SJSA1 (cell line): ENCODE measurements at places on chromosomes 12 and 14.

DNA sequence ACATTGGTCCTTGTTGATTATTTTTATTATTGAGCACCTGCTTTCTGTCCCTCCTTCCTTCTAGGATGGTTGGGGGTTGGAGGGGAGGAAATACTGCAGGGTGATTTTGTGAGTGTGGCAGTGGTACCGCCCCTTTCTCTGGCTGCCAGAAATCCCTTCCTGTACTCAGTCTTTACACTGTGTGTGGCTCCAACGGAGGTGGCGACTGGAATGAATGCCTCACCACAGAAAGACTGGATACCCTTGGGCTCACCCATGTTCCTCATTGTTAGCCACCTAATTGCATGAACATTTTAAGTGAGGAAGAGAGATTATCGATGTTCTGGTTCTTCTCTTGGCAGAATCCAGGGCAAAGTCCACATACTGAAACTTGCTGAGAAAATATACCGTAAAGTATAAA, 272.0 kb upstream of the E2F7 start:
- DNase-seq: no peak

DNA sequence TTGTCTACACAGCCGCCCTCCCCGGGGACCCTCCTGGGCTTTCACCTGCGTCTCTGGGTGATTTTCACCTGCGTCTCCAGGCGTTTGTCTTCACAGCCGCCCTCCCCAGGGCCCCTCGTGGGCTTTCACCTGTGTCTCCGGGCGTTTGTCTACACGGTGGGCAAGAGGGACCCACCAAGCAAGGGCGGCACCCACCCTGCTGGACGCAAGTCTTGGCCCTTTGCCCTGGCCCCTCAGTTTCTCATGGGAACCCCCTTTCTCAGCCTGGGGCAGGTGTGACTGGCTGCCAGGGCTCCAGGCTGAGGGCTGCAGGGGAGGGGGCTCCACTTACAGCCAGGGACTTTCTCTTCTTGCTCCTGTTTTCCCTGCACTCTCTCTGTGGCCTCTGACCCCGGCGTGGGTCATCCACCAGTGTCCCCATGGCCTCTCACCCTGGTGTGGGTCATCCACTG, 68.6 kb upstream of the GALNT9 start:
- no peak for DNase-seq

GRCh38 chr12:26278666-26279065, 83.3 kb downstream of the SSPN start:
- DNase-seq: no peak

- DNase-seq: no peak
Measured at GRCh38 chr14:50906326-50907065, 34.6 kb downstream of the ABHD12B start.

DNA sequence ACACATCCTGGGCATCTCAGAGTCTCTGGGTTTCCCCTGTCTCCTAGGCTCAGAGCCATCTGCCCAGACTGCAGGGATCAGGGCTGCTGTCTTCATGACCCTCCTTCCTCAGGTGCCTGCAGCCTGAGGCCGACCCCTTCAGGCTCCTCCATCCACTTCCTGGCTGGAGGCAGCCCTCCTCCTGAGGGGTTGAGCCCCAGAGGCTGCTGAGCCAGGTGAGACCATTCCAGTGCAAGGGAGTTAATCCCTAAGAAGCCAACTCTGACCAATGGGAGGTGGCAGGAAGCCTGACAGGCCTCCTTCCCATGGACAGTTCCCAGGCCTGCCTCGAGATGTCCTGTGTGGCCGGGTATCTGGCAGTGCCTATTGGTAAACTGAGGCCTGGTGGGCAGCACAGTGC, 8.4 kb upstream of the PPP4R4 start:
- DNase-seq: no peak

DNA sequence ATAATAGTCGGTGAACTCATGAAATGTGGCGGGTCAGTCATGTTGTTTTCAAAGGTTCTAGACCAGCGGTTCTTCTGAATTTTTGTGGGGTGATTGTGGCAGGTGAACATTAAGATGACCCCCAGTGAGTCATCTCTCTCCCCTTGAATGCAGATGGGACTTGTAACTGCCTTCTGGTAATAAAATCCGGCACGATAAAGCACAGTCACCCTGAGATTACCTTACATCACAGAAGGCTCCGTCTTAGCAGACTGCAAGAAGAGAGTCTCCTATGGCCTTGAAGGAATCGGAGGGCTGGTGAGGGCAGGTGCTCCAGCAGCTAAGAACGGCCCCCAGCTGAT, 189.6 kb downstream of the FOXN3 start:
- DNase-seq: no peak

DNA sequence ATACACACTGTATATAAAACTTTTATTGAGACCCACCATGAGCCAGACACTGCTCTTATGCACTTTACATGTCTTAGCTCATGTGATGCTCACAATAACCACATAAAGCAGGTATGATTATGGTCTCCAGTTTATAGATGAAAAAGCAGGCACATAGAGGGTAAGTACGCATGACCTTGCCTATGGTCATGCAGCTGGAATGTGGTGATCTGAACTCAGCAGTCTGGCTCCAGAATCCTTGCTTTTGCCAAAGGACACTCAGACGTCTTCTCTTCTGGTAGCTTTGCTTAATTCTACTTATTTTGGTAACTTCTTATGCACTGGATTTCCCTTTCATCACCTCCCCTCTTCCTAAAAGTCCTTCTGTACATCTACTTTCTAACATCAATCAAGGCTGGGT, 103.3 kb upstream of the CRY1 start:
- DNase-seq: no peak

DNA sequence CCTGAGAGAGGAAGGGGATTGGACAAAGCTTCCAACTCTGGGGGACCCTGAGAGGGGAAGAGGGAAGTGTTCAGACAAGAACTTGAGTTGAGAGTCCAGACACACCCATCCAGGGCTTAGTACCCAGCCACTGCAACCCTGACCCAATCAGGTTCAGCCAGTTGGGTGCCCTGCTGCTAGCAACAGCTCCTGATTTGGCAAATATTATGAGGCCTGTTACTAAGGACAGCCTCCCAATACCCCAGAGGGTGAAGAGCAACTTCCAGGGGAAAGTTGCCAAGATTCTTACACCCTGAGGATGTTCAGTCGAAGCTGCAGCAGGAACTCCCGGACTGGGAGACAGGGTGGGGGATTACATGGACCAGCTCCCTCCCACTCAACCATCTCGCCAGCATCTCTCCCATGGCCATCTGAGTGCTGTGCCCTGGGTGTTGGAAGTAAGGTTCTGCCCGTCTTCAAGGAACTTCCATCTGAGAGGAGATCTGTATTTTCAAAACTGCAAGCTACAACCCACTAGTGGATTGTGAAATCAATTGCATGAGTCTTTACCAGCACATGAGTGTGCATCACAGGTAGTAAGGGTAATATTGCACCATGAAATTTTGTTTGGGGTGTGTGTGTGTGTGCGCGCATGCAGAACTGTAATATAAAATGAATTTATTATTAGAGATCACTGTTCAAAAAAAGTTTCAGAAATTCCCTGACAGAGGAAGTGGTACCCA, 11.5 kb upstream of the KRT78 start:
- no peak for DNase-seq
